Suppressor macrophage treated with lipopolysaccharide for 4 hours (primary cell): ENCODE measurements at places on chromosomes 3 and 15.

- no peak for DNase-seq
Measured at GRCh38 chr3:33364531-33365128, 75.6 kb downstream of the UBP1 start.

DNA sequence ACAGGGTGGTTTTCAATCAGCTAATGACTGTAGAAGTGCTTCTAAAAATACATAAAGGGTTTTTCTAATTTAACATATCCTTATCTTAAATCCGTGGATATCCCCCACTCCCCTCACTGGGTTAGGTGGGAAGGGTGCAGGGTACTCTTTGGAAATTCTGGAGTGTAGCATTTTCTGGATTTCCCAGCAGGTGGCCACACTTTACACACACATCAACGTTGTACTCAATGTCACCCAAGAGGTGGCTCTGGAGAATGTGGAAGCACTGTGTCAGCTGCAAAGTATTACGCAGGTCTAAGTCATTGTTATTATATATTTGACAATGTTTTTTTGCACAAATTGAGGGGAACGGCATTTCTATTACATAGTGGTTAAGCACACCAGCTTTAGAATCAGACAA lies 168.8 kb downstream of the CHDH start:
- peak; percentile 8 for DNase-seq

- peak; percentile 21 for DNase-seq
Measured at GRCh38 chr3:48595526-48596121, 495 bp upstream of the COL7A1 start.

GRCh38 chr15:82139823-82140268 lies 94.0 kb upstream of the MEX3B start:
- DNase-seq = peak; percentile 54
